ENCODE measurements at places on chromosomes 16 and 17.

- DNase-seq = no peak
Observed at GRCh38 chr16:78745108-78746019, 645.9 kb downstream of the WWOX start.

DNA sequence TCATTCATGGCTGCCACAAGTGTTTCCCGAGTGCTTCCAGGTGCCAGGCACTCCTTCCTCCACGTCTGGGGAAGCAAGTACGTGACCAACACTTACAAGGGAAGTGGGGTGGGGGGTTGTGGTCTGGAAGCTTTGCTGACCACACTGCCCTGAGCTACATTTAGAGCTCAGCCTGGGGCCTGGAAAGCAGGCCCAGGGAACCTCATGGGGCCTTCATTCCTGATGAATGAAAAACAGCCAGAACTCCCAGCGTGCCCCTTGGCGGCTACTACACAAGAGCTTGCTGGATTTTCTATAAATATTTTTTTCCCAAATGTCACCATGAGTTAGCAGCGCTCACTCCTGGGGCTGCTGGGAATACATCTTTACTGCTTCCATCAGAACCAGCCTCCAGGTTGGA, 73.3 kb downstream of the ABCC12 start:
- no peak for DNase-seq

GRCh38 chr16:27377666-27378485, 24.1 kb upstream of the IL21R start:
- DNase-seq = no peak

DNA sequence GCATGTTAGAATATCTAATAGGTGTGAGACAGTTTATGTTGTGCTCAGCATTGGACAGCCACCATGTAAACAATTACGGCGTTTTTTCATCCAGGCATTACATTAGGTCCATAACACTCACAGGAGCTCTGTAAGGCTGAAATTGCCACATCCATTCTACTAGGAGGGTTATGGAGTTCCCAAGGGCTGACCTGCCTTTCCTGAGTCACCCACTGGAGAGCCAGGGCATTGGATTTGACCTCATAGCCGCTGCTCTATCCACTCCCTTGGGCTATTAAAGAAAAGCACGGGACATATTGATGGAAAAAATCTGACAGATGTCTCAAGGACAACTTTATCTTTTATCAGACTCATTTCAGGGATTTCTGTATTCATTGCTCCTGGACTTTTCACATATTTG, 306.3 kb upstream of the HSBP1 start:
- no peak for DNase-seq

GRCh38 chr17:46121841-46122485, 71.3 kb downstream of the KANSL1 start:
- DNase-seq = no peak

GRCh38 chr16:57781741-57782606, 20.3 kb downstream of the KIFC3 start:
- no peak for DNase-seq

DNA sequence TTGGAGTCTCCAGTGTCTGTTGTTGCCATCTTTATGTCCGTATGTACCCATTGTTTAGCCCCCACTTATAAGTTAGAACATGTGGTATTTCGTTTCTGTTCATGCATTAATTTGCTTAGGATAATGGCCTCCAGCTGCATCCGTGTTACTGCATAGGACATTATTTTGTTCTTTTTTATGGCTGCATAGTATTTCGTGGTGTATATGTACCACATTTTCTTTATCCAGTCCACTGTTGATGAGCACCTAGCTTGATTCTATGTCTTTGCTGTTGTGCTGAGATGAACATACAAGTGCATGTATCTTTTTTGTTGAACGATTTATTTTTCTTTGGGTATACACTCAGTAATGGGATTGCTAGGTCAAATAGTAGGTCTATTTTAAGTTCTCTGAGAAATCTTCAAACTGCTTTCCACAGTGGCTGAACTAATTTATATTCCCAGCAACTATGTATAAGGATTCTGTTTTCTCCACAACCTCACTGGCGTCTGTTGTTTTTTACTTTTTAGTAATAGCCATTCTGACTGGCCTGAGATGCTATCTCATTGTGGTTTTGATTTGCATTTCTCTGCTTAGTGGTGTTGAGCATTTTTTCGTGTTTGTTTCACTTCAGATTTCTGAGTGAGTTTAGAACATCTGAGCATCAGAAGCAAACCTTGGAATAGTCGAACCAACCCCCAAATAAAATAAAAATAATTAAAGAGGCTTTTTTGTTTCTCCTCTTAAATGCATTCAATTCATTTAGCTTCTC, 304.7 kb downstream of the ZFHX3 start:
- DNase-seq = no peak

- DNase-seq = no peak
Observed at GRCh38 chr17:39818358-39819000, 45.6 kb downstream of the IKZF3 start.

GRCh38 chr17:82127704-82128103, 29.7 kb upstream of the FASN start:
- no peak for DNase-seq

- DNase-seq = no peak
Observed at GRCh38 chr17:17814162-17815061, 22.4 kb downstream of the SREBF1 start.

DNA sequence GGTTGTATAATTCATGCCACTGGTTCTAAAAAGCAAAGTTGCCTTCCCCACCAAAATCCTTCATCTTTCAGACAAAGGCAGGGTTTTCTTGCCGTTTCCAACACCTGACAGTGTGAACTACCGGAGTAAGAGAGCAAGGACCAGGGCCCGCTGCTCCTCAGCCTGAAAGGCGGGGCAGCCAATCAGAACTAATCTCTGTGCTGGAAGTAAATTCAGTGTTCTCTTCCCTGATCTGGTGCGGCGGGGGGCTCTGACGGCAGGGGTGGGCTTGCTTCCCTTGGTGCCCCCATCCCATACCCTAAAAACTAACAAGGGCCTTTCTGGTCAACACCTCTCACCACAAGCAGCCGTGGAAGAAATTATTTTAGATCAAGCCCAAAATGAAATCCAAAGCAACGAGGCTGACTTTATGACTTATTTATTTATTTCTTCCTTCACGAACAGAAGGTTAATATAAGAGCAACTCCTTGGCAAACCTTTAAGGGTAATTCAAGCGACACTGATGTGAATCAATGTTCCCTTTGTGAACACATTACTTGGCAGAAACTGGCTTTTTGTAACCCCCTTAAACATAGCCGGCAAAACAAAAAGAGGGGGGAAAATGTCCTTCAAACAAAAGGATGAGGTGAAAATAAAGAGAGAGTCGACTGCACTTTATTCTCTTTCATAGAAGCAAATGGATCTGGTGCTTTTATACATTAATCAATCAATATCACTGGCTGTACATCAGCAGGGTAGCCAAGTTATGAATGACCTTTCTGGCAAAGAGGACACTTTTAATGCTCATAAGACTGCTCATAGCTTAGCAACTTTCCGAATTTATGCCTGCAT, 189.9 kb downstream of the ZFHX3 start:
- DNase-seq = no peak

GRCh38 chr16:50614955-50615724, 66.0 kb downstream of the SNX20 start:
- no peak for DNase-seq

GRCh38 chr16:681746-682427, 1.7 kb downstream of the STUB1 start:
- no peak for DNase-seq

GRCh38 chr16:7318686-7319085, 14.0 kb upstream of the RBFOX1 start:
- DNase-seq = no peak

GRCh38 chr17:40348562-40349476, 15.7 kb downstream of the GJD3 start:
- DNase-seq = no peak

- DNase-seq = no peak
Observed at GRCh38 chr17:66488864-66489263, 186.5 kb downstream of the PRKCA start.

GRCh38 chr16:52721331-52721730, 174.4 kb upstream of the TOX3 start:
- no peak for DNase-seq

DNA sequence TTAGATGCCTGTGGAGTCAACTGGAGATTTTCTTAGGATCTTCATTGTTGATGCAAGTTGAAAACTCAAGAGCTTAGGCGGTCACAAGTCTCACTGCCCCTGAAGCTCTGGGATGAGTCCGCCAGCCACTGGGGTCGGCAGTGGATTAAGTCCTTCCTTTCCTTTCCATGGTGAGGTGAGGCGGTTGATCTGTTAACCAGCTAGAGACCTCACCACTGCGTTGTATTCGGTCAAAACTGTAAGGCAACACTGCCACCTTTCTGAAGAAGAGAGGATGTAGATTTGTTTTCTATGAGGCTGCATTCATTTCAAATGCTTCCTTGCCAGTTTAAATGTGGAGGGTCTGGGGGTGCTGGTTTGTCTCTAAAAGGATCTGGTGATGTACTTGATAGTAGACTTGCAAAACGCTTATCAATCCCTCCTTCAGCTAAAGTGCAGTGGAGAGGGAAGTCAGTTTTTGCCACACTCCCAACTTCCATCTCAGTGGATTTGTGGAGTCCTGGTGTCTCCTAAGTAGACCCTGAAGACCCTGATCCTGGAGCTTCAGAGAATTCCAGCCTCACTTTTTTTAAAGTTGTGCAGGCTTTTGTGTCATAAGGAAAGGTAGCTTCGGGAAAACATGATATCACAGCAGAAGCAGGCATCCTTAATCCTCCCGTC, 1.7 kb downstream of the MYOCD start:
- DNase-seq = no peak

GRCh38 chr16:3183445-3184139, 4.4 kb upstream of the OR1F1 start:
- no peak for DNase-seq

DNA sequence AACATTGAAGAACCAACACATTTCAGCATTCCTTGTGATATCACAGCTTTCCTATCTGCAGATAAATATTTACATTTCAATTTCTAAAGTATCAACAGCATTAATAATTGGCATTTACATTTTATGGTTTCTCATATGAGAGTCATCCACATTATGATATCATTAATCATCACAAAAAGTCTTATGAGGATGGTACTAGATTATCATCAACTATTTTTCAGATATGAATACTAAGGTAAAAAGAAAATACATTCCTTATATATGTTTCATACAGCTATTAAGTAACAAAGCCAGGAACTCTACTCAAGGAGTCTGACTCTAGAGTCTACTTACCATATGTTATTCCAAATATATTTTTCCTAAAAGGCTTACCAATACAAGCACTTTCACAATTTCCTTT, 40.7 kb downstream of the ABCA5 start:
- no peak for DNase-seq

GRCh38 chr16:7321661-7322060, 11.0 kb upstream of the RBFOX1 start:
- DNase-seq = no peak

- DNase-seq = no peak
Observed at GRCh38 chr17:47997586-47997985, 26.7 kb downstream of the CDK5RAP3 start.

GRCh38 chr16:49564496-49565229, 191.1 kb downstream of the C16orf78 start:
- DNase-seq = no peak

DNA sequence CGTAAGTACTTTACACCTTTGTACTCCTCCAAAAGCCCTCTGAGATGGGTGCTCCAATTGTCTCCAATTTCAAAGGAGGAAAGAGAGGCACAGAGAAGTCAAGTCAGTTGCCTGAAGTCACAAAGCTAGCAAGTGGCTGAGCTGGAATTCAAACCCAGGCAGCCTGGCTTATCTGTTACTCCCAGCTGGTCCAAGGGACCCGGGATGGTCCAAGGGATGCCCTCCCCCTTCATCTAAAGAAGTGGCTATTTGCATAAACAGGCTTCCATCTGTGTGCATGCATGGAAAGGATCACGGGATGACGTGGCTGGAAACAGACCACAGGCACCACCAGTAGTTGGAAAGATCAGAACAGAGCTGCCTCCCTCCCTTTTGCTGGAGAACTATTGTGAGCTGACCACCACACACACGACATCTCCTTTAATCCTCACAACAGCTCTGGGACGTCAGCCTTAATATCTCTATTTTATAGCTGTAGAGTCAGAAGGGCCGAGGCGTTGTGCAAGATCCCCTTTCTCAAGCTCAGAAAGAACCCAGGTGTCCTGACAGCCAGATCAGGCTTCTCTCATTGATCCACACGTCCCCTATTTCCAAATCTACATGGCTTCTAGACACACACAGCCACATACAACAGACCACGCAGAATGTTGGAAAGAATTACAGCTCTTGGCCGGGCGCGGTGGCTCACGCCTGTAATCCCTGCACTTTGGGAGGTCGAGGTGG, 10.9 kb upstream of the COL1A1 start:
- DNase-seq = no peak

- DNase-seq = no peak
Observed at GRCh38 chr17:64709481-64709880, 47.4 kb upstream of the SMURF2 start.

- no peak for DNase-seq
Observed at GRCh38 chr16:85017151-85017550, 5.8 kb upstream of the ZDHHC7 start.

GRCh38 chr16:1297018-1297696, 12.3 kb upstream of the UBE2I start:
- DNase-seq = no peak

DNA sequence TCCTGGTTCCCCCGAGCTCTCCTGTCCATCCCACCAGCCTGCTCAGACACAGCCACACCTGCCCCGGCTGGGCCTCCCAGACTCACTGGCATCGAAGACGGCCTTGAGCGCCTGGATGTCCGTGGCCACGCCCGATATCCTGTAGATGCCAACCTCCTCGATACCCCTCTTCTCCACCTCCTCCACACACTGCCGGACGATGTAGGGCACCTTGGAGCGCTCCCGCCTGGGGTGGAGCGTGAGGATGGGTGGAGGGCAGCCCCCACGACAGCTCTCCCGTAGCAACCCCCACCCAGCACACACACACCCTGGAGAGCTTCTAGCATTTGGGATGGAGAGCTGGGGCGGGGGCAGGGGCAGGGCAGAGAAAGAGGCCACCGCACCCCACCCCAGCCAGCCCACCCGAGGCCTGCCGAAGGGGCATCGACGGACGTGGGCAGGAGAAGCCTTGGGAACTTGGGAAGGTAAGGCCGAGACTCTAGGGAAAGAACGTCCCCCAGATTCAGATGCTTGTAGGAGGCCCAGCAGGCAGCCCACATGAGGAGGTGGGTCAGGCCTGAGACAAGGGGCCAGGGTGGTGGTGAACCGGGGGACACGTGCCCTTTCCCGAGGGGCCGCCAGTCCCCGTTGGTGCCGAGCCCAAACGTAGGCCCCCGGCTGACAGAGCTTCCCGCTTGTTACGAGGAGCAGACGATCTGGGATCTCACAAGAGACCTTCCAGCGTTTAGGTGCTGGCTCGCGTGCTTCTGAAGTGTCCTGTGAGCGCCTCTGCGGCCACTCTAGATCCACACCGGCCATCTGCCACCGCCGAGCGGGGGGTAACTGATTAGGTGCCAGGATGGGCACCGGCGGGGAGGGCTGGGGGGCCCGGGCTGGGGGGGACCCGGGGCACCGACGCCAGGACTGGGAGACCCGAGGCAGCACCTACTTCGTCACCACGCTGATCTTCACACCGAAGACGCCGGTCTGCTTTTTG, 15.1 kb downstream of the TIMM22 start:
- no peak for DNase-seq

GRCh38 chr16:70430667-70431536, 8.0 kb downstream of the ST3GAL2 start:
- peak; percentile 74 for DNase-seq
